ENCODE measurements at places on chromosomes 5 and 9. TPM values are rescaled to one million over a fixed set of nuclear protein-coding genes. Genes with fewer than 3 reads are reported as not detected.

The GLDC gene
- under 0.01 TPM for total RNA-seq

The CCDC183 gene
- total RNA-seq, result 1.0 TPM

The SPATA31E1 gene
- total RNA-seq, result not detected

The PDE8B gene
- total RNA-seq, result 1.0 TPM

All from skeletal muscle tissue (tissue), 5 donors.